ENCODE measurements at places on chromosomes 1 and 21.
A peak's percentile ranks its signal among the peaks of the same experiment; 100 is the strongest.

- DNase-seq = no peak
These were observed 51.1 kb downstream of the KCNJ6 start for GRCh38 chr21:37865156-37865555.

GRCh38 chr21:38930066-38930465 is 124.3 kb downstream of the ETS2 start:
- DNase-seq = no peak

GRCh38 chr1:118986555-118987467 is 1.3 kb downstream of the TBX15 start:
- DNase-seq = no peak

- DNase-seq = no peak
These were observed 5.0 kb downstream of the OR10J1 start for GRCh38 chr1:159444511-159444910.

- DNase-seq = no peak
These were observed 84.6 kb downstream of the NTMT2 start for GRCh38 chr1:170230323-170230722.

DNA sequence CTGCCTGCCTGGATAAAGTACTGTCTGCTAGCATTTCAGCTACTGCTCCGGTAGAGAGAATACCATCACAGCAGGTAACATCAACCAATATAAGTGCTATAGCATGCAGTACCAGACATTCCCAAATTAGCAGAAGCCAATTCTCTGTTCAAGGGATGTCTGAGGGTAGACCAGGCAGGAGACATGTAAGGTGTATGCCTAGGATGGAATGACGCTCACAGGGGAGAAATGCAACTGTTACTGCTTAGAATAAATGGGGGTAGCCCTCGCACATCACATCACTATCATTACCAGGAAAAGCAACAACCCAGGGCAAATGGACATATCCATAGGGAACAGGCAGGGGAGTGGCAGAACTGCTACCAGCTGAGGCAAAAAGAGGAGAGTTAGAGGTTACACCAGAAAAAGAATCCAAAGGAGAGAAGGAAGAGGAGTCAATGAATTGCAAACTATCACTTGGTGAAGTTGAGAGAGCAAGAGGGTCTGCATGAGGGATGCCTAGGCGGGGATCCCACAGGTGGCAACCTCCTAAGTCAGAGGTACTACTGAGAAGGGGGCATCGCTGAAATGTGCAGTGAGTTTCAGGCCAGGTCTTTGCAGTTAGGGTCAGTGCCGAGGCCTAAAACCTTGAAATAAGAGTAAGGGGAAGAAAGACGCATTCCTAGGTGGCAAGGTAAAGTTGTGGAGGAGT is 1.1 kb downstream of the UBE2Q1 start:
- no peak for DNase-seq

- DNase-seq = no peak
These were observed 156.5 kb upstream of the KLHDC7A start for GRCh38 chr1:18324246-18324645.

DNA sequence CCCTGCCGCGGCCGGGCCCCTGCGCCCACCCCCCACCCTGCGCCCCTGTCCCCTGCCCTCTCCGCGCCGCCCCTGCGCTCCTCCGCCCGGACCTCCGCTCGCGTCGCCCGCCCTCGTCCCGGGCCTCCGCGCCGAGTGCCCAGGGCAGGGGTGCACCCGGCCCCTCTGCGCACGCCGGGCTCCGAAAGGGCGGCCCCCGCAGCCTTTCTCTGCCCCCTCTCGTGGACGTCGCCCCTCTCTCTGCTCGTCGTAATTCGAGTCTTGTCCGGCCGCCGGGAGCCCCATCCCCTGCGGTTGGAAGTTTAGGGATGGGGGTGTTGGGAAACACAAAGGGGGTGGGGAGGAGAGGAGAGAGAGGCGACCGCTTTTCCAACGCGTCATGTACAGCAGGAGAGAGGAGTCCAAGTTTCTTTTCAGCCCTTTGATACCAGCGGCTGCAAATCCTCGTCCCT is 407 bp downstream of the GALNT2 start:
- peak; percentile 14 for DNase-seq

- no peak for DNase-seq
These were observed 30.2 kb downstream of the RAB3B start for GRCh38 chr1:51960262-51960661.

DNA sequence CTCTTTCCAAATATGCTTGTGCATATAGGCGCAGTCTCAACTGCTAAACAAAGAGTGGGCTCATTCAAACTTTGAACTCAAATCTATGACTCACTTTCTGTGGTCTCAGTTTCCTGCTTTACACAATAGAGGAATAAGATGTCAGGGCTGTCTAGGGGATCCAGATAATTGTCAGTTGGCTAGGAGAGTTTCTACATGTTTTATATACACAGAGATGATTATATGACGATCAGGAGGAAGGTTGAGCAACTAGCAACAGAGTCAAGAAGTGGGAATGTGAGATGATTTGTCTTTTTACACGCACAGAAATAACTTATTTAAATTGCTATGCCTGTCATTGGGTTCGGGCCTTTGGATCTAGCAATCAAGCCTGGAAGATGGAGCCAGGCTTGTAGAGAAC is 299.4 kb upstream of the LYPLAL1 start:
- DNase-seq = no peak

DNA sequence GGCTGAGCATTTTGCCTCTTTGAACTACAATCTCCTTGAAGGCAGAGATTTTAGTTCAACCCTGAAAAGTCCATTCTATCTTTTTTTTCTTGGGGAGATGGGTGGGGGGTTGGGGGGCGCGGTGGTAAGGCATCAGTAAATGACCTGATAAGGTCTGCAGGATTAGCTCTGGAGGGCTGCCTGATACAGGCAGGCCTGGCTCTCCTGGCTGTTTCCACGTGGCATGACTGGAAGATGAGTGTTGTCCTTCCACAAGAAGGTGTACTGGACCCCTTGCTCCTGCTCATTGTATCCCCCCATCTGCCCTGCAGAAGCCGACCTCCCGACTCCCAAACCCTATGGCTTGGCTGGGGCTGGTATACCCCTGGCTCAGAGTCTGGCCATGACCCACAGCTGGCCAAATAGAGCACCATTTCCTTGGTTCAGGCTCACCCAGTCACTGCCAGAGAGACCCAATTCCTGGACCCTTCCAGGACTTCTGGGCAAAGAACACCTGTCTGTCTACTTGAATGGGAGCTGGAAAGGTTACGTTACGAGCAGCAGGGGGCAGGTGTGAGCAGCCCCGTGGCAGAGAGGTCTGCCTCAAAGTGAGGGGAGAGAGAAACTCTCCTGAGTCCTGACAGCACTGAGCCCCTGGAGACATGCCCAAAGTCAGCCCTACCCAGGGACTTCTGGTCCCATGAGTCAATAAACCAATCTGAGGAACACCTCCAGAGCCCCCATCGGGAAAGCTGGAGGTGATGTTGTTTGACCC is 17.0 kb downstream of the DHRS3 start:
- peak; percentile 35 for DNase-seq

GRCh38 chr1:223631473-223631872 is 34.0 kb downstream of the CAPN8 start:
- DNase-seq = no peak

GRCh38 chr1:51760872-51761271 is 117.7 kb downstream of the NRDC start:
- no peak for DNase-seq

- DNase-seq = peak; percentile 52
These were observed 57.9 kb upstream of the S1PR1 start for GRCh38 chr1:101178688-101179491.

DNA sequence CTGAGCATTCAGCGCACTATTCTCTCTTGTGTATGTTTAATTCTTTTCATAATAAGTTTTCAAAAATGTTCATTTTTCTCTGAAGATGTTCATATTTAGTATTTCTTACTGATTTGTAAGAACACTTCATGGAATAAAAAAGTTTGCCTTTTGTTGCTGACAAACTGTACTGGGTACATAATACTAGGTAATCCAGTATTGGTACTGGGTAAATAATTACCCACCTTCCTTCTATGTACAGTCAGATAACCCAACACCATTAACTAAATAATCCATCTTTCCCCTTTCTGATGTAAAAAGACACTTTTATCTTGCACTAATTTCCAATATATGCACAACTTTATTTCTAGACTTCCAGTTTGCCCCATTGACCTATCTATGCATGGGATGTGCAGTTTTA is 23.9 kb downstream of the APP start:
- DNase-seq = no peak

DNA sequence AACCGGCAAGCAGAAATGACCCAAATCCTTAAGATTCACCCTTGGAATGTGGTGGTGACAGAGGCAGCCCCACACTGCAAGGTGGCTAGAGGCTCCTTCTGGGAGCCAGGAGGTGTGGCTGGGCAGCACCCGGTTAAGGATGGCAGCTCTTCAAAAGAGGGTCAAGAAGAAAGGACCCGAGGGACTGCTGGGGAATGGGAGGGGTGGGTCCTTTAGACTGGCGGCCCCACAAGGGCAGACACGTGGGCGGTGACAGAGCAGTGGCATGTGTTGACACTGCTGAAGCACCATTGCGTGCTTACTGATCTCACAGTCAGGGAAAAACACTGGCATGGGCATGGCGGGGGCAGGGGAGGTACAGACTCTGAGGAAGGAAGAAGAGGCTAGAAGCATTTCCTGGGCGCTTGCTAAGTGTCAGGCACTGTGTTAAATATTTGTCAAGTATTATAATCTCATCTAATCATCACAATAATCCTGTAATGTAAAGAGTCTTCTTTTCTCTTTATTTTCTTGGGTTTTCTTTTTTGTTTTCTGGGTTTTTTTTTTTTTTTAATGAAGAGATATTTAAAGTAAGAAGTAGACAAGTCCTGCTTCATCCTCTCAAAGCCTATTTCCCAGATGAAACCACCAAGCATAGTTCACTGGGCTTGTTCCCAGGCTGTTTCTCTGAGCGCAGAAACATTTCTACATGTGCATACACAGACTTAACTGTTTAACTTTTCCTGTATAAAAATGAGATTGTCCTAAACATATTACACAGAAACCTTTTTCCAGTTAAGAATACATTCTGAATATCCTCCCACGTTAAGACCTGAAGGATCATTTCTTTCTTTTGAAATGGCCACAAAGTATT is 165.8 kb upstream of the EDN2 start:
- no peak for DNase-seq

GRCh38 chr1:20291645-20292084 is 990 bp downstream of the VWA5B1 start:
- DNase-seq = no peak

GRCh38 chr21:23936224-23936623 is 1671.1 kb downstream of the MRPL39 start:
- no peak for DNase-seq

GRCh38 chr1:11357276-11357675 is 84.3 kb downstream of the UBIAD1 start:
- DNase-seq = no peak

- DNase-seq = no peak
These were observed 239.0 kb downstream of the NTNG1 start for GRCh38 chr1:107379826-107380225.

- DNase-seq = no peak
These were observed 3.0 kb upstream of the TRIM63 start for GRCh38 chr1:26070296-26070962.

GRCh38 chr1:154972517-154973343 is 1.8 kb upstream of the CKS1B start:
- DNase-seq = no peak

- DNase-seq = no peak
These were observed 38.8 kb downstream of the DDR2 start for GRCh38 chr1:162670928-162671663.

DNA sequence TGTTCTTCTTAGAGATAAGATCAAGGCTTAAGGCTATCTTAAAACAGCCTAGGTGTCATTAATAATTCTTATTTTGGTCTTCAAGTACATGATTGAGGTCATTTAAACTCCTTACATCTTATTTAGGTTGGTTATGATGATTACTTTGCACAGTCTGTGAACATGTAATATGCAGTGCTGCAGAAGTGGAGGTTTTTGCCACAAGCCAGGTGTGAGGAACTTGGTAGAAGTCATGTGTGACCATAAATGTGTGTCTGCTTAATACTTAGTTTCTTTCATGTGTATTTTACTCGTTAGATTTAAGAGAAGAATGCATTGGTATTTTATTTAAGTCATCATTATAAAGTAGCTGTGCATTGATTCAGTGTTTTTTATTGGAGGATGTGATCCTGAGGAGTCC is 10.1 kb downstream of the ATG4C start:
- no peak for DNase-seq

DNA sequence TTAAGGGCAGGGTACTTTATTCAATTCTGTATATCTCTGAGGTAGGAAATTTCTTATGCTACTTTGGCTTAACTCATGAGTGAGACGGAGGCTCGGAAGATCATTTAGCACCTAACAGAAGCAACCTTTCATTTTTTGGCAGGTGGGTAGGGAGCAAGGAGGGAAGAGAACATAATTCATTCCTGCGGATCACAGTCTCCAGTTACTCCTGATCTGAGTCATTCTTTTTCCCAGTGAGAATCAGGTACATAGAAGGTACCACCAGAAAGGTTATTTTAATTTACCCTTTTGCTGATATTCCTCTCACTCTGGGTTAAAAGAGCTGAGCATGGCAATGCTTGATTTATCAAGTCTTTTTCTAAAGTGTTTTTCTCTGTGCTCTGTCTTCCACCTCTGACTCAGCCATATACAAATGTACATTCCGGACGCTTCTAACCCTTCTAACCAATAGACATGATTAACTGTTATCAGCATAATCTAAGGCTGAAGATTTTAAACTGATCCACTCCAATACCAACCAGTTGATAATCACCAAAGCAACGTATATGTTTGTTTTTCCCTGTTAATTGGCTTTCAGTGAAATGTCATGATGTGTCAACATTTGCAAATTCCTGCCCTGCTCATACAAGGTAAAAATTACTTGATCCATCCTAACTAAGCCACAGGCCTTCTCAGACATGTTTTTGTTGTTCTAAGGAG is 271.7 kb downstream of the DUSP10 start:
- DNase-seq = no peak

- no peak for DNase-seq
These were observed 25.0 kb upstream of the CD1D start for GRCh38 chr1:158155673-158156072.

- no peak for DNase-seq
These were observed 69.4 kb upstream of the VAV3 start for GRCh38 chr1:108034396-108034795.

GRCh38 chr1:228147151-228147693 is 2.5 kb upstream of the GJC2 start:
- DNase-seq = no peak

GRCh38 chr1:223670458-223671159 is 5.1 kb upstream of the CAPN8 start:
- peak; percentile 7 for DNase-seq
